Spleen (tissue), 13 donors: ENCODE measurements at places on chromosomes 2 and 18. TPM values are rescaled to one million over a fixed set of nuclear protein-coding genes. Genes with fewer than 3 reads are reported as not detected.

PARD6G gene
- total RNA-seq = 4.5 TPM

RGPD3 gene
- total RNA-seq = 2.5 TPM

CDH20 gene
- not detected for total RNA-seq

MARCHF4 gene
- not detected for total RNA-seq

NOSTRIN gene
- total RNA-seq = 16.5 TPM

ABCG8 gene
- total RNA-seq = not detected
